ENCODE measurements at places on chromosomes 12 and 14. TPM values are rescaled to one million over a fixed set of nuclear protein-coding genes. Genes with fewer than 3 reads are reported as not detected.

SPX gene
- not detected for total RNA-seq

RASSF9 gene
- 1.2 TPM for total RNA-seq

MYH6 gene
- total RNA-seq, result not detected

ANKRD33 gene
- 0.32 TPM for total RNA-seq

DLK1 gene
- not detected for total RNA-seq

CATSPERB gene
- total RNA-seq, result not detected

HOXC10 gene
- total RNA-seq, result not detected

MAP3K12 gene
- total RNA-seq, result 16.6 TPM

SSTR1 gene
- 1.9 TPM for total RNA-seq

Measured in epithelial cell of umbilical artery (primary cell).